Renal cortical epithelial cell (primary cell): ENCODE measurements at places on chromosomes 13 and 19. TPM values are rescaled to one million over a fixed set of nuclear protein-coding genes. Genes with fewer than 3 reads are reported as not detected.
A peak's percentile ranks its signal among the peaks of the same experiment; 100 is the strongest.

- DNase-seq: no peak
Measured at GRCh38 chr19:6963937-6964336, 57.3 kb downstream of the MBD3L2B start.

DNA sequence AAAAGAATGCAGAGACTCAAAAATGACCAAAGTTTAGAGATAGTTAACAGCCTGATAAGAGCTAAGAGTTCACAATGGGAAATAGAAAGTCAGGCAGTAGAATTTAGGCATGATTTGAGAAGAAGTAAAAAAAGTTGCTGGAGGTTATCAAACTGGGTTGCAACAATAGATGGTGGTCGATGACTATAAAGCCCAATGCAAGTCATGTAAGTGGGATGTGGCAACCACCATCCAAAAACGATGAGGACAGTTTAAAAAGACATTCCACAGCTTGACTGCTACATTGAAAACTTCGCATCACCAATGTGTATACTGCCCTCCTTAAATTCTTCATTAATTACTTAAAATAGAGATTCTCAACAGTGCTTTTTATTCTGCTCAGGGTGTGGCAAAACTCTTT is 19.7 kb downstream of the ELF1 start:
- no peak for DNase-seq

DNA sequence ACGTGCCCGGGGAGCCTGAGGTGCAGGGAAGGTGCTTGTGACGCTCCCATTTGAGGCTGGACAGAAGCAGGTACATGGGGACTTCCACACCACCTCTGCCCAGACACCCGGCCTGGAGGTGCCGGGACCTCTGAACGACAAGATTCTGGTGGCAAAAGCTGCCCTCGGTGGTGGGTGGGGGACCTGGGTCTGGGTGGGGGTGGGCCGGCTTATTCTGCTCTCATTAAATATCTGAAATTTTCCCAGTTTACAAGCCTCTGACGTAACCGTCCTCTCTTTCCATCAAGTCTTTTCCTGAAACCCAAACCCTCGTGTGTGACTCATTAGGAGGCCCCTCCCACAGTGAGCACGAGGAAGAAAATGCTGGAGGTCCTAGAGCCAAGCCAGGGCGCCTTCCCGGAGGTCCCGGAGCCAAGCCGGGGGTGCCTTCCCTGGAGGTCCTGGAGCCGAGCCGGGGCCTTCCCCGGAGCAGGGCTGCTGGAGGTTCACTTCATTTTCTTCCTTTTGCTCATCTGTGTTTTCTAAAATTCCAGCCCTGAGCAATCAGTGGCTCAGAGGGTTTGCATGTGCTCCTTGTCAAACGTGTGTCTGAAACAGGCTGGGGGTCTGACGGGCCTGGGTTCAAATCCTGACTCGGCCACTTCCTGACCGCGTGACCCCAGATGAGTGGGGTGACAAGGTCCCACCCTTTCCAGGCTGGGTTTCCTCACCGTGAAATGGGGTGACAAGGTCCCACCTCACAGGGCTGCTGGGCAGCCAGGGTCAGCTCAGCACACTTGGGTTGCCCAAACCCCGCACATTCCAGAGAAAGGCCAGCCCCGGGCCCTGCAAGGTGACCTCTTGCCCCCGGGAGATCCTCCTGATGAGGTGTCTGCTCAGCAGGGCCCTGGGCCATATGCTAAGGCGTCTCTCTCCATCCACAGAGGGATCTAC is 10.0 kb downstream of the CFD start:
- DNase-seq: peak; percentile 43

DNA sequence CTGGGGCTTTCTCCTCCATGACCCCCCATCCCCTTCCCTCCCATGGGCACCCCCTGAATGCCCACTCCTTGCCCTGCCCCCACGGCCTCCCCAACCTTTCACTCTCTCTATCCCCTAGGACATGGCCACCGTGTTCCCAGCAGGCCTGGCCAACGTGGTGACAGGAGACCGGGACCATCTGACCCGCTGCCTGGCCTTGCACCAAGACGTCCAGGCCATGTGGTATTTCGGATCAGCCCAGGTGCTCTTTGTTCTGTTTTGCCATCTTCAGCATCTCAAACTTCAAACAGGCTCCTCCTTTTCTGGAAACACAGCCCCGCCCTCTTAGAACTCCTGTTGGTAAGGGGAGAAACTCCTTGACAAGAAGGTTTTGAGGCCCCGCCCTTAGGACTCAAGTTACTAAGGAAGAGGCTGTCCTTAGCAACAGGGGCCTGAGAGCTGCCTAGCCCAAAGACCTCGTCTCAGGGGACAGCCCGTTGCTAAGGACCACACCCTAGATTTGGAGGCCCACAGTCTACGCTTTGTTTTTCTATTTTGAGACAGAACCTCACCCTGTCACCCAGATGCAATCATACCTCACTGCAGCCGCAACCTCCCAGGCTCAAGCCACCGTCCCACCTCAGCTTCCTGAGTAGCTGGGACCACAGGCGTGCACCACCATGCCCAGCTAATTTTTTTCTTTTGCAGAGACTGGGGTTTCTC is 5.1 kb upstream of the FLT3LG start:
- no peak for DNase-seq

DNA sequence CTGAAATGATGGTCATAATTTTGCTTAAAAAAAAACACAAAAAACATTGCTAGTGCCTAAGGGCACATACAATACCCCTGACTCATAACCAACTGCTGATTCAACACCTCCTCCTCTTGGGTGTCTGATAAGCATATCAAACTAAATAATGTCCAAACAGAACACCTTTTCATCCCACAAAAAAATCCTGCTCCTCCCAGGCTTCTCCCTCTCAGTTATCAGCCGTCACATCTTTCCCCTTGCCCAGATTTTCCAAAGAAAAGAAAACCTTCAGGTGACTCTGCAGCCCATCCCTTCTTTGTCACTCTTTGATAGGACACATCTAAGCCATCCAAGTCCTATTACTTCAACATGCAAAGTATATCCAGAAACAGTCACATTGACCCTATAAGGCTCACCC is 46.9 kb downstream of the ABCC4 start:
- peak; percentile 72 for DNase-seq

GRCh38 chr13:30409886-30410704 is 12.2 kb upstream of the UBE2L5 start:
- DNase-seq: peak; percentile 67

COX6B2 gene
- total RNA-seq: 0.25 TPM in 1 of 2 replicates, not detected in the other
